ENCODE measurements at places on chromosomes 7 and 10.

- peak; percentile 43 for DNase-seq
These were observed 11.7 kb downstream of the EPHB6 start for GRCh38 chr7:142866361-142867096.

GRCh38 chr10:44647877-44648542, 263.1 kb upstream of the CXCL12 start:
- DNase-seq = no peak

GRCh38 chr7:74306004-74306729, 17.0 kb downstream of the CLIP2 start:
- no peak for DNase-seq

GRCh38 chr10:74223755-74224529, 72.9 kb downstream of the ADK start:
- DNase-seq = no peak

- DNase-seq = no peak
These were observed 158.0 kb downstream of the KCND2 start for GRCh38 chr7:120431016-120431415.

DNA sequence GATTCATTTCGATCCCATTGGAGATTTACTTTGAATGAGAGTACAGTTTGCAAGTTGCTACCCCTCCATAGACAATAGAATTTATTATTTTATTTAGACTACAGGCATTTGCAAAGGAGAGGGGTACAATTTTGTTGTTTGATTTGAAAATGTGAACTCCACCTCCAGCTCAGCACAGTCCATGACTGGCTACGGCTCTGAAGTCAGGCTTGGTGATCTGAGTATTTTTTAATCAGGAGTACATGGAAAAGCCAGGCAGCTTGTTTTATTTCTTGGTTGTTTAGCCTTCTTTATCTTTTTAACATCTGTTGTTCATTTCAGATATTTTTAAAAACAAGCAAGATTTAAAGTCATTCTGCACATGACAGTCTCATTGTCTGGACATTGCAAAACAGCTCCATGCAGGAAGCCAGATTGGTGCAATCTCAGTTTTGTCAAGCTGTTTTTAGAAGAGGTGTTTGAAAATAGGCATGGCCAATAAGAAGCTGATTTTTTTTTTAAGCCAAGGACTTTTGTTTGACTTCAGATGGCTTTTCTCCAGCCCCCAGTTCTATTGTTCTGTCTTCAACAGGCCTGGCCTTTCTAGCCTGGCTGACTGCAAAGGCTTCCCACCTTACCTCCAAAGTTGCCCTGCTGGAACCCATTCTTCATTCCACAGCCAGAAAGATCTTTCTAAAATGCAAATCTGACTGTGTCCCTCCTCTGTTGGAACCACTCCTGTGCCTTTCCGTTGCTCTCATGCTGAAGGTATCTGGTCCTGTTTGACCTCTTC, 12.2 kb downstream of the PLXDC2 start:
- DNase-seq = no peak

DNA sequence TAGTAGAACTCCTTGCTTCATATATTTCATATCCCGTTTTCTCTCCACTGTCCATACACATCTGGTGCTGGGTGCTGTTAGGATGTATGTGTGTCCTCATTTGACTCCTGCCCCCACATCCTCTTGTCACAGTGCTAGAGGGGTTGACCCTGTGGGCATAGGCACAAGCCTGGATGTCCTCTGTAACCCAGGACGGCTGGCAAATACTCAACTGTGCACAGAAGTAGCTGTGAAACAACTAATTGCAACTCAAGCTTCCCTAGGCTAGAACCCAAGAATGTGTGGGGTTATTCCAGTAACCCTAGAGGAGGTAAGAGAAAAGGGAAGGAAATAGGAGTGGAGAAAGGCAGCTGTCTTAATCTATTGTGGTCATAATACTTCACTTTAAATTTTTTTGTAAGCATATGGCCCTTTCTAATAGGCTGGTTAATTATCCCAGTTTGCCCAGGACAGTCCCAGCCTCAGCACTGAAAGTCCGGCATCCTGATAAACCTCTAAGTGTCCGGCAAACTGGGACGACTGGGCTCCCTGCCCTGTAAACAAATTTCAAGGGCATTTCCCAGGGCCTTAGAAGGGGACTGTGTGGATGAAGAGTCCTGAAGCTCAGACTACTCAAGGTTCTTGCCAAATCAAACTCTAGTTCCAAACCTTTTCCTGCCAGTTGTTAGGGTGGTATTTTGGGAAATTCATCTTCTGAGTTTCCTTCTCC, 283.2 kb upstream of the CELF2 start:
- DNase-seq = no peak

- peak; percentile 32 for DNase-seq
These were observed 73.8 kb upstream of the FAM180A start for GRCh38 chr7:135822376-135822775.

DNA sequence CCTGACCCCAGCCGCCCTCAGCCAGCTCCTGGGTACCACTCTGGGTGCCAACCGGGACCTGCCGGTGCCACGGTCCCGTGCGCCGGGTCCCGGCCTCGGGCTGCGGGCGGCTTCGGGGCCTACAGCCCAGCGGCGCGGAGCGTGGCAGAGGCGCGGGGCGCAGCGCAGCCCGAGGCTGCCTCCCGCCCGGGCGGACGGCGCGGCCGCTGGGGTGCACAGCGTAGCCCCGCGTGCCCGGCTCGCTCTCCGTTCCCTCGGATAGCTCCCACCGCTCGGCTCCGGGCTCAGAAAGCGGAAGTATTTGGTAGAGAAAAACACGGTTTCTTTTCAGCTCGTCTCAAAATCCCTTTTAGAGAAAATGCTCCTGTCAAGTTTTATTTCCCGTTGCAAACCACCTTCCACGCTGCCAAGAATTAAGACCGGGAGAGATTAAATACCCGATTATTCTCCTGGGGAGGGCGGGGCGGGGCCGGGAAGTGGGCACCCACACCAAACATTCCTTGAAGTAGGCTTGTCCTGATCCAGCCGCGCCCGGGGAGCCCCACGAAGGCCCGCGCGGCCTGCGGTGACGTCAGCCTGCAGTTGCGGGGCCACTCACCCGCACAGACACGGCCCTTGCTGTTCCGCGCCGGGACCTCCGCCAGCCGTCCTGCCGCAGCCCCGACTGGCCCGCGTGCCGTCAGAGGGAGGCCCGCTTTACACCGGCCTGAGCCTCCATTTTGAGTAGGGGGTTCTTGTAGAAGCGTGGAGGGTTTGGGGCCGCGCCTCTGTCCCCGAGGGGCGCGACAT, 7.2 kb downstream of the HOXA13 start:
- peak; percentile 40 for DNase-seq

DNA sequence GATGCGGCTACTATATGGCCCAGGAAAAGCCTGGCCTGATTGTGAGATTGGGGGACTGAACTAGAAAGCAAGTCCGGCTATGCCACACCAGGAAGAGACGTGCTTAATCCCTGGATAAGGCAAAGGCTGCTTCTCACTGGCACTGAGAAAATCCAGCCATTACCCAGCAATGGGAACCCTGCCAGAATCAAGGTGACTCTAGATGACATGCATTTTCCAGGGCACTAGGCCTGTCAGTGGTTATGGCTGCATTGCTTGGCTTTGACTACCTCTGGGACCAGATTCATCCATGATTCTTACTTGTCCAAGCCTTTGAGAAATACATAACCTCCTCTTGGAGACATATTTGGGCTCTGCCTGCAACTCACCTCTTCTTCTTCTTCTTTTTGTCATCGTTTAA, 317.2 kb downstream of the GRID1 start:
- DNase-seq = no peak

GRCh38 chr7:18400726-18401125, 94.8 kb upstream of the HDAC9 start:
- no peak for DNase-seq

DNA sequence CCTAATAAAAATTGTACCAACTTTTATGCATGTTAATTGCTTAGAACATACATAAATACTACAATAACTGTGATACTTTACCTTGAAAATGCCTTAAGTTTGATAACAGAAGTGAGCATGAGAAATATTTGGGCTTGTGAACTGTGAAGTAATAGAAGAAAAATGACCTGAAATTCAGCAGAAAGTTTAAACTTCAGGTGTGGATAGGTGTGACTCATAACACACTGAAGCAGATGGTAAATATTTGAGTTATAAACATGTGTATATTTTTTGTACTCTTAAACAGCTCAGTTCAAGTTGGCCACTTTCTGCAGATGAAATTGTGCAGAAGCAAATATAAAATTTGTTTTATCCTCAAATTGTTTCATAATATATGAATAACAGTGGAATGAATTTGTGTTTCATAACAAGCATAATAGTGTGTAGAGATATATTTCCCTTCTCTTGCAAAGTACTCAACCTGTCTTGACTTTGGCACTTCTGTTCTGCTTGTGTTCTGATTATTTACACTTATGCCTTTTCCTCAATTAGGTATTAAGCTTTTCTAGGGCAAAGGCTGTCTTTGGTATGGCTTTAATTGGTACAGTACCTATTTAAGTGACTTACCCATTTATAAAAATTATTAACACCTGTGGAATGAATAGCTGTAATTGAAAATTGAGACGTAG, 122.4 kb downstream of the PRKG1 start:
- no peak for DNase-seq

GRCh38 chr10:31758495-31758894, 170.1 kb downstream of the ARHGAP12 start:
- DNase-seq = no peak

DNA sequence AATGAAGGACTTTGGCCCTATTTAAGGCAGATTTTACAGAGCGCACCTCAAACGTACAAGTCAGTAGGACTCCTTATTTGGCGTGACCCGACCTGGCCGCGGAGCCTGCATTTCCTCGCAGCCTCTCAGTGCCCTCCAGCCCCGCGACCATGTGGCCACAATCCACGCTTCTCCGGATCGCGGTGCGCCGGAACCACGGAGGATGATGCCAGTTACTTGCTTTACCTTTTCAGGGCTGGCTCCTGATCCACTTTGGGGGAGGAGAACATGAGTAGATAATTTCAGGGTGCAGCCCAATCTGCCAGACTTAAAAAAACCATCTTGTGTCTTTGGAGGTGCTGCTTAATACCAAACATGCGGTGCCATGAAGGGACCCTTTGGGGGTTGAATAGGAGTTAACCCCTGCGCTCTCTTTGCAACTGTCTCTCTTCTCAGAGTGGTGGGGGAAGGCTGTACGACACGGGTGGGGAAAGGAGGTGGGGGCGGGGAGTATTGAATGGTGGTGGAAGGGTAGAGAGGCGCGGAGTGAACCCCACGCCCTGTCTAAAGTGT, 1.5 kb downstream of the FRAT1 start:
- DNase-seq = peak; percentile 34

DNA sequence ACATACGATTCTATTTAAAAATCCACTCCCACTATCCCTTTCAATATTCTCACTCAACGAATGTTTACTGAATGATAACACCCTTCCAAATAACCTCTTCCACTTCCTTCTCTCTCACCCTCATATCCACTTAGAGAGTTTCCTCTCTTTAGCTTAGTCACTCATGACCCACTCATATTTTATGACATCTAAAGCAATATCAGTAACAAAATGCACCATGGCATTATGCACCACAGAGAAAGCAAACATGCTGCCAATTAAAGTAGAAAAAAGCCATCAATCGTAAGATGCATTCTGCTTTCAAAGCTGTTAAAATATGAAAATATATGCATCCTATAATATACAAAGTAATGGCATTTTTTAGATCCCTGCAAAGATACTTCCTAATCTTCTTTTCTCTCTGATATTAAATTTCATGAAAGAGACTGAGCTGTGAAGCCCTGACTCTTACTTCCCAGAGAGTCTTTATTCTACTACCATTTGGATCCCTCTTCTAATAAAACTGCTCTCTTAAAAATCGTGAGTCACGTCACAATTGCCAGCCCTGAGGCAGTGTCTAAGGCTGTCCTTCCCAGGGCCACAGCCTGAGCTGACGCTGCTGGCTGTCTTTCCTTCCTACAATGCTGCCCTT, 283.0 kb upstream of the KLF6 start:
- peak; percentile 2 for DNase-seq
